ENCODE measurements at places on chromosomes 11 and 22.

GRCh38 chr11:3216027-3216525 lies 2.5 kb downstream of the MRGPRG start:
- DNase-seq: no peak

DNA sequence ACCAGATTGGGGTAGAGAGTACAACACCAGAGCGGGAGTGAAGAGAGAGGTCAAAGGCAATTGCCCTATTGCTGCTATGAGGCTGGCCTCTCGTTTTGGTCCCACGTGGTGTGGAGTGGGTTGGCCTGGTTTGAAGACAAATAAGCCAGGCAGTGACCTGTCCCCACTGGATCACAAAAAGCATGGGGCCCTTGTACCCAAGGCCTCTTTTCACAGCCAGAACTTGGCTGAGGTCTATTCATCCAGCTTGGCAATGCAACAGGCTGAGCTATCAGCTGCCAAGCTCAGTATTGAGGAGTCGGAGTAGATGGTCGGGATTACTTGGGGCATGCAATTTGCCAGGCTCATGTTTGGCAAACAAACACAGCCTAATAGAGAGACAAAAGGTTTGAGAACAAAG lies 19.2 kb upstream of the GALNT18 start:
- DNase-seq: no peak

GRCh38 chr11:61543606-61544306 lies 35.2 kb downstream of the LRRC10B start:
- no peak for DNase-seq

DNA sequence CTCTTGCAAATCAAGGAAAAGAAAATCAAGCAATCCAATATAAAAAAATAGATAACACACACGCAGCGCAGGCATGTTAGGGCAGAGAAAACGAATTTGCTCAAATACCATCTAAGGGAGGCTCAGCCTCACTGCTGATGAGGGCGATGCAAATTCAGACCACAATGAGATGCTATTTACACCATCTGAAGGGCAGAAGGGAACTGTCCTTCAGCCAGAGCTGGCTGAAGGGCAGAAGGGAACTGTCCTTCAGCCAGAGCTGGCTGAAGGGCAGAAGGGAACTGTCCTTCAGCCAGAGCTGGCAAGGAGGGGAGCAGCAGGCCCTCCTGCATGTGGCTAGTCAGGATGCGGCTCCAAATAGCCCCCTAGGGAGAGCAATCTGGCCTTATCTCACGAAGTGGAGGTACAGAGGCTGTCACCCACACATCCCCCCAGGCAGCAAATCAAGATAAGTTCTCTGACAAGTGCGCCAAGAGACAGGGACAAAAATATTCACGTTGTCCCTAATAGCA lies 7.6 kb upstream of the SLC39A13 start:
- no peak for DNase-seq

- DNase-seq: no peak
Observed at GRCh38 chr22:26079009-26079408, 90.3 kb upstream of the SEZ6L start.

DNA sequence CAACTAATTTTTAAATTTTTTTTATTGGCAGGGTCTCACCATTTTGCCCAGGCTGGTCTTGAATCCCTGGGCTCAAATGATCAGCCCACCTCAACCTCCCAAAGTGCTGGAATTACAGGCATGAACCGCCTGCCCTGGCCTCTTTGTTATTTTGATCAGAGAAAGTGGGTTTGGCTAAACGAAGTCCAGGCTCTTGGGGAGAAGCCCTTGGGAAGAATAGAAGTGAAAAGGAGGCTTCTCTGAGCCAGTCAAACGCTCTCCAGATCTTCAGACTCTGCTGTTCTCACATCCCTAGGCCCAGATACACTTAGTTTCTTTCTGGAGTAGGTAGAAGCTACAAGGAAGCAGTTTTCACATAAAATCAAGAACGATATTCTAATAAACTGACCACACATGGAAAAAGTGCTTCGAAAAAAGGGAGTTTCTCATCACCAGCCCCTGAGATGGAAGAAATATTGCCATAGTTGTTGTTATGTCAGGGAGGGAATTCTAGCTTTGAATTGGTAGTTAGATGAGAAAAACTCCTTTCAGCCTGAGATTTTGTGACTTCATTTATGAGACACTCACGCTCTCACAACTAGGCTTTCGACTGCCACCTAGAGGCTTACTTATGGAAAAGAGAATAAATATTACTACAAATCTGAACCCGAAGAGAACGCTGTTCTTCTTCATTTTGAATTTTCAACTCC lies 41.7 kb upstream of the AQP11 start:
- peak; percentile 54 for DNase-seq
